ENCODE measurements at places on chromosomes 5 and 9.

DNA sequence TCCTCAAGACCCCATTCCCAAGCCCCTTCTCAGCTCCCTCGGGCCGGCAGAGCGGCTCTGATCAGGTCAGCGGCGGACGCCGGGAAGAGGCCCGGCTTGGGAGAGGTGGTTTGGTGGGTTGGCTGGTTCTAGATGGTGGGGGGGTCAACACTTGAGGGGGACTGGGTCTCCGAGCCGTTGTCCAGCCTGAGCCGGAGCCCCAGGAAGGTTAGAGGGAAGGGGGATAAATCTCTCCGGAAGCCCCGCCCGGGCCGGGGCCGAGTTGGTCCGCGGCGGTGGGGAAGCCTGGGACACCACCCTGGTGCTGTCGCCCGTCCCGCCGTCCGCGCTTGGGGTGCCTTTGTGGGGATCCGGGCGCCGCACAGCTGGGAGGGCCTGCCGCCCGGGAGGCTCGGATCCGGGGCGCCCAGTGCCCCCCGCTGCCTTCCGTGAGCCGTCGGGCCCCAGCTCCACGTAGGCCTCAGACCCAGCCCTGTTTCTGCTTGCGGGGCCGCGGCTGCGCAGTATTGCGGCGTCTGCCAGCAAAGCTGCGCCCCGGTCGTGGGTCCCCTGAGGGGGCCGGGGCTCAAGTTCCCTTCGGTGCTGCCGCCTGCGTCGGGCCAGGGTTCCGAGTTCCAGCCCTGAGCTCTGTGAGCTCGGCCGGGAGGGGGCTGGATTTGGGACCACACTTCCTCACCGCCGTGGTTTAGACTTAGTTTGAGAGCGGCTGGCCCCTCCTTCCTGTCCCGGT is 542 bp upstream of the TRIM52 start:
- DNase-seq: peak; percentile 65

GRCh38 chr9:19108038-19108437 is 5.3 kb upstream of the HAUS6 start:
- DNase-seq: no peak

- no peak for DNase-seq
Measured at GRCh38 chr9:116855881-116856662, 169.0 kb downstream of the TRIM32 start.

DNA sequence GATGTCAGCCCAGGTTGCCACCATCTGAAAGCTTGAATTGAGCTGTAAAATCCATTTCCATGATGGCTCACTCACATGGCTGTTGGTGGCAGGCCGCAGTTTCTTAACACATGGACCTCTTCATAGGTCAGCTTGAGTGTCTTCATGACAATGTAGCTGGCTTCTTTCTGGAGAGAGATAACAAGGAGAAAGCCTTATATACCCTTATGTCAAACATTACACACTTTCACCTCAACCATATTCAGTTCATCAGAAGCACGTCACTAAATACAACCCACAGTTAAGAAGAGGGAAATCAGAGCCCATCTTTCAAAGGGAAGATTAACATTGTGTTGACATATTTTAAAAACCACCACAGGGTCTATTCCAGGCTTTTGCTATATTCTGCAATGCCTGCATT is 604.4 kb downstream of the PRELID2 start:
- no peak for DNase-seq

DNA sequence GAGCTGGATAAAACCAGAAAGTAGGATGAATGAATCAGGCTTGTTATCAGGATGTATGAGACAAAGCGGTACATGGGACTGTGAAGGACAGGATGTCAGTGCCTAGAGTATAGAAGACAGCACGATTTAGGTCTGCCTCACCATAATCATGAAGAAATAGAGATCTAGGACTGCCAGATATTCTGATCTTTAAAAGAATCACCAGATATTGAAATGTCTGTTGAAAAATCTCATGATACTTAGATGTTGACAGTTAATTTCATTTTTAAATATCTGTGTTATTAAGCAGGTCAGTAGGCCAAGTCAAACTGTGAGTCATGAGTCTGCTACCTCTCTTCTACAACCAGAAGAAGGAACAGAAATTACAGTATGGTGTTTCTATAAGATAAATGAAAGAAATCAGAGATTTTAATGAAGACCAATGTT is 65.0 kb downstream of the ST8SIA4 start:
- DNase-seq: peak; percentile 35

DNA sequence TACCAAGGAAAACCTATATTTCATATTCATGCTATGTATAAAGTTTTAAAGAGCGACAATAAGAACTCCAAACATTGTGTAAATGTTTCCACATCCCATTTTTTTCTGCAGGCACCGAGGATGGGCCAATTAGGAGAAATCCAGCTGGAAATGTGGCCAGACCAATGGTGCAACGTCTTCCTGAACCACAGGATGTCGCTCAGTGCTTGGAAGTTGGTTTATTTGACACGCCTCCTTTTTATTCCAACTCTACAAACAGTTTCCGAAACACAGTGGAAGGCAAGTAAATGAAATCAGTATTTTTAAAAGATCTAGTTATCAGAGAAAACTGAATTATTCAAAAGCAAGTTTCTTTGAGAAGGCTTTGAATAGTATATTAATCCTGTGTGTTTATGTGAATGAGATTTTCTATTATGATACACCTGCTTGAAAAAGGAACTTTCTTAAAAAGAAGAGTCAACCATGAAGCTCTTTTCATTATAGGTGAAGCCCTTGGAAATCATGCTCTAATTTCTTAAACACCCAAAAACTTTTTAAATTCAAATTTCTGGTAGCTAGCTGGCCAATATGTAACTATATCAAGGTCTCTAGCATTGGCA is 9.1 kb downstream of the TYRP1 start:
- peak; percentile 65 for DNase-seq

GRCh38 chr9:137264067-137264466 is 8.9 kb downstream of the NELFB start:
- DNase-seq: no peak

DNA sequence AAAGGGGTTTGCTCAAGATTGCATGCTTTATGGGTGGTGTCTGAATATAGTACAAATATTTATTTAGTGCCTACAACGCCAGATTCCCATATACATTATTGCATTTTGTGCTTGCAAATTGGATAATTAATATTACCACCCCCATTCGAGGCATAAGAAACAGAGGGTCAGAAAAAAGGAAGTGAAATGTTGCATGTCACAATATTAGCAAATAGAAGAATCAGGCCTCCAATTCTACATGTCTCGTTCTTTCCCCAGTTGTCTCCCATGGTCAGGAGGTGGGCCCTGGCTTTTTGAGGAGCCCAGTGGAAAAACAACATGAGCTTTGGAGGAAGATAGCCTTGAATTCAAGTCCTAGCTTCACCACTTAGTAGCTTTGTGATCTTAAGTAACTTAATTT is 98.1 kb upstream of the CCDC112 start:
- no peak for DNase-seq

- peak; percentile 45 for DNase-seq
Measured at GRCh38 chr5:179870403-179870903, 11.8 kb upstream of the MRNIP start.

- DNase-seq: no peak
Measured at GRCh38 chr5:10801931-10802666, 41.1 kb upstream of the DAP start.

DNA sequence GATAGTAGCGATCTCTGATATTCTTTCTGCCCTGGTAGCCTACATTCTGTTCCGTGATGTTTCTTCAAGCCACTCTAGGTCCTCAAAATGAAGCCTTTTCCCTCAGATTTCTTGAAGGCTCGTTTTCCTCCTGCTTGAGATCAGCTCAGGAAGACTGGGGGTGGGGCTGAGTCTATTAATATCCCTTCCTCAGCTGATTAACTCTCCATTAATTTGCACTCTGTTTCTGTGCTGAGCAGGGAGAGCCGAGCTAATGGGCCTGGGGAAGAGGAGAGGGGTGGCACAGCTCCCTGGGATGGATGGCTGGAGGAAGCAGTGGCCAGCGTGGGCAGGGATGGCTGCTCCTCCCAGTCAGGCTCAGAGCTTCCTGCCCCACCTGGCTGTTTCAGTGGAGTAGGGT is 93.3 kb downstream of the PPARGC1B start:
- DNase-seq: no peak

- DNase-seq: peak; percentile 73
Measured at GRCh38 chr5:91266184-91266705, 116.9 kb downstream of the ARRDC3 start.

Data from iris pigment epithelial cell (primary cell).